Ovary (tissue), 10 donors: ENCODE measurements at places on chromosomes 1 and 21. TPM values are rescaled to one million over a fixed set of nuclear protein-coding genes. Genes with fewer than 3 reads are reported as not detected.

DNA sequence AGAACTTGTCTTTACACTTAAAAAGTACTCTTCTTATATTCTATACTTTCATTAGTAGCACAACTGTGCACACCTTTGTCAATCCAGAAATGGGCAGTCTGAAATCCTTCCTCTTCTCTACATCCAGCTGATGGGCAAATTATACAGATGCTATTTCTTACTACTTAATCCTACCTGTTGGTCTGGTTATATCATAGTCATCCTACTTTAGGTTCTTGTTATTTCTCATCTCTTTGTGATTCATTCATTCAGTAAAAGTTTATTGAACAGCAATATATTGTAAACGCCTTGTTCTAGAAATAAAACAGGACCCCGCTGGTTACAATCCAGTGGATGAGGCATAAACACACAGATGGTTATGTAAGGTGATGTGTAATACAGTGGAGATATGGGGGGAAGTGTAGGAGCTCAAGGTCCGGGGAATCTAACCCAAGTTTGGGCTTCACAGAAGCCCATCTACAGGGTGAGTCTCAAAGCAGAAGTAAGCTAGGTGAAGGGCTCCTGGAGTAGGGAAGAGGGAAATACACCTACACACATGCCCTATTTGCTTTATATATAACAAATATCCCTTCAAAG, 11.8 kb upstream of the FUBP1 start:
- H3K27ac ChIP-seq = no peak overlapping the region
- H3K4me1 ChIP-seq = peaks cover 6% of the 10 kb centered on the region
- no peaks in the 10 kb centered on the region for H3K36me3 ChIP-seq
- no peak overlapping the region for H3K4me3 ChIP-seq
- H3K27me3 ChIP-seq = no peaks in the 10 kb centered on the region

GRCh38 chr1:90384193-90384592, 332.9 kb downstream of the BARHL2 start:
- H3K27ac ChIP-seq = no peak overlapping the region
- no peaks in the 10 kb centered on the region for H3K27me3 ChIP-seq
- H3K4me1 ChIP-seq = no peaks in the 10 kb centered on the region
- H3K4me3 ChIP-seq = no peak overlapping the region

DNA sequence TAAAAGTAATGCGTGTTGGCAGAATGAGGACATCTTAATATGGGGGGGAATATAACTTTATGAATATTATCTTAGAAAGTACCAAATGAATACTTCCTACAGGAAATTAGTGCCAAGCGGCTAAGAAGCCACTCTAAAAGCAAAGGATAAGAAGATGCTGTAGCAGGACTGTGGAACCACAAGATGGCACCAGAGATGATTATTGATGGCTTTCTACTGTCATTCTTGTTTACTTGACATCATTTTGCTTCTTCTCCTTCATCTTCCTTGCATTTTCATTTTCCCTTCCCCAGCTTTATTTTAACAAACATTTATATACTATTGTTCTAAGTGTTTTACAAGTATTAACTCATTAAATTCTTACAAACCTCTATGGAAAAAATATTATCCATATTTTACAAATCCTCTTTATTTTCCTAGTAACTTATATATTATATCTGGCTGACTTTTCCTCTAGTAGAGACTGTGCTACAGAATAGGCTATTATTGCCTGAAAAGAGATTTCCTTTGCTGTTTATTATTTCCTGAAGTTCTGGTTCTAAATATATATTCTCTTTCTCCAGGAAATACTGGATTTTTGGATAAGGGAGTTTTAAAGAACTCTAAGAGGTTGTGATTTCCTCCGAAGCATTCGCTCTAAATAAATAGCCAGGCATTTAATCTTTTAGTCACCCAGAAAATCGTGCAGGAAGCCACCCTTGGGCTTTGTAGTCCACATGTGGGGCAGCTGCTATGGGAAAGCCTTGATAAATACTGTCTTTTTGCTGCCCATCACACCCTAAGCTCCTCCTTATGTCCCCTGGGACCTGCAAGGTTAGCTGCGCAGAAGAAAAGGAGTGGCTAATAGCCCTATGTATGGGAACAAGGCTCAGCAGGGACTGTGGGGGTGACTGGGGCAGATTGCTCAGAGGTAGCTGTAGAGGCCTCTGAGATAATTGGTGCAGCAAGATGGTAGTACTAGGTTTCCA, 69.8 kb downstream of the TPR start:
- H3K4me1 ChIP-seq = no peaks in the 10 kb centered on the region
- no peaks in the 10 kb centered on the region for H3K27me3 ChIP-seq
- no peak for DNase-seq
- H3K27ac ChIP-seq = no peak overlapping the region
- no peaks in the 10 kb centered on the region for H3K36me3 ChIP-seq
- H3K4me3 ChIP-seq = no peak overlapping the region

OR6N1 gene
- total RNA-seq = not detected

DNA sequence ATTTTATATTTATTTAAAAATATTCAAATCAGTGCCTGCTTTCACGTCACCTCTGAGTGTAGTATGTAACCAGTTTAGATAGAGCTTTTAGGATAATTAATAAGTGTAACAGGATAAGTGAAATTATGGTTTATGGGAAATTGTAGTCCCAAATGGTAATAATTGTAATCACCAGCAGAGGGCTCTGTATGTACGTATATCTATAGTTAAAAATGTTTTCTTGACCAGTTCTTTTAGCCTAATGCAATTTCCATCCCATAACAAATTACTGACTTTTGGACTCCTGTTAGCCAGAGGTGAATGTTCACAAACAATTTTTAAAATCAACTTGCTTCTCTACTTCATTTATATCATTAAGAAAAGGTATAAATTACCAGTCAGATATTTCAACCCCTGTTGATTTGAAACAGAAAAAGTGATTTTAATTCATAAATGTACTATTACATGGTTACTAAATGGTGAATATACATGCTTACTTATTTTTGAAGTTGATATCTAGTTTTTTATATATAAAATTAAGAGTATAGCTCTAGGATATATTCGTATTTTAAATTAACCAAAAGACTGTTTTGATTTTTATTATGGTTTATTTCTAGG, 25.3 kb downstream of the SLC30A7 start:
- no peaks in the 10 kb centered on the region for H3K27me3 ChIP-seq
- H3K4me3 ChIP-seq = no peak overlapping the region
- DNase-seq = no peak
- no peaks in the 10 kb centered on the region for H3K36me3 ChIP-seq
- H3K27ac ChIP-seq = no peak overlapping the region
- no peaks in the 10 kb centered on the region for H3K4me1 ChIP-seq

DNA sequence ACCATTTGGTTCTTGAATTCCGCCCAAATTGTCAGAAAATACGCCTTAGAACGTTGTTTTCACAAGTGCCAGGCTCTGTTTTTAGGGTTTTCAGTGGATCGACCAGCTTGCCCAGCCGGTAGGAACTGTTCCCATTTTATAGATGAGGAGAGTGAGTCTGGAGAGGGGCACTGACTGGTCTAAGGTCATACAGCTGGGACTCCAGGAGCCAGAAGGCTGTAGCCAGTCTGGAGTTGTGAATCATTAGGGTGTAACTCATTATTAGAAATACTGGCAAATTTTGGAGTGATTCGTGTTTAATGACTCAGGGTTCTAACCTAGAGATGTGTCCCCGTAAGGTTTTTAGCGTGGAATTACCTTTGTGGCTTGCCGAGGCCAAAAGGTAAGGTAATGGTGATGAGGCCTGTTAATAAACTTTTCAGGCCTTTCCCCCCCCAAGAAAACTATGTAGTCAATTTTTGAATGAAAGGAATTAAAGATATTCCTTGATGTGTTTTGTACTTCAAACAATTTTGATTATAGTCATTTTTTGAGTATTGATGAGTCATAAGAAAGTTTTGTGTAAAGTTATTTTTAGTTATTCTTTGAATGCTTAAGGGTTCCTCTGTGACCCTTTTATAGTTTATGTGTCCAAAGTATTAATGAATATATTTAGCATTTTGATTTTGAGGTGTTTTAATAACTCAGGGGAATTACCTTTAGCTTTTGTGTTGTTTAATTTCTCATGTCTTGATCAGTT, 2.1 kb downstream of the DYRK1A start:
- no peaks in the 10 kb centered on the region for H3K36me3 ChIP-seq
- peak overlapping the region; percentile 99 for H3K27ac ChIP-seq
- peak overlapping the region; percentile 99 for H3K4me3 ChIP-seq
- H3K27me3 ChIP-seq = no peaks in the 10 kb centered on the region
- DNase-seq = no peak

GRCh38 chr1:55506740-55507577, 291.8 kb upstream of the USP24 start:
- H3K4me3 ChIP-seq = no peak overlapping the region
- H3K27me3 ChIP-seq = no peaks in the 10 kb centered on the region
- H3K36me3 ChIP-seq = no peaks in the 10 kb centered on the region
- no peak for DNase-seq
- peaks cover 7% of the 10 kb centered on the region for H3K4me1 ChIP-seq
- no peak overlapping the region for H3K27ac ChIP-seq

DNA sequence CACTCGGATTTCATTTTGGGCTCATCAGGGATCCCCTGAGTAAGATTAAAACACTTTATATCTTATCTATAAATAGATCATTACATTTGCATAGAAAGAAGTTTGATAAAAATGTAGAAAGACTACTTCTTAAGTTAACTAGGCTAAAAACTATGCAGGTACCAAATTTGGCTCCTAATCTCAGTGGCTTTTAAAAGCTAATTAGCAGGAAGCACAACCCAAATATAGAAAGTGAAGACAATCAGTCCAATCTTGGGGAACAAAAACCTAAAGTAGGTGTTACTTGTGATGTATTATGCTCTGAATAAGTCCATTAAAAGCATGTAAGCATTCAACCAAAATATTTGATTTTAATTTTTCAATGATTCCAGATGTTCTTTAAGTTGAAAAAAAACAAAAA, 35.4 kb downstream of the SMYD3 start:
- H3K36me3 ChIP-seq = no peaks in the 10 kb centered on the region
- H3K4me3 ChIP-seq = no peak overlapping the region

NCSTN gene
- 55.1 TPM for total RNA-seq
